ENCODE measurements at places on chromosomes 1 and 21. TPM values are rescaled to one million over a fixed set of nuclear protein-coding genes. Genes with fewer than 3 reads are reported as not detected.

DNA sequence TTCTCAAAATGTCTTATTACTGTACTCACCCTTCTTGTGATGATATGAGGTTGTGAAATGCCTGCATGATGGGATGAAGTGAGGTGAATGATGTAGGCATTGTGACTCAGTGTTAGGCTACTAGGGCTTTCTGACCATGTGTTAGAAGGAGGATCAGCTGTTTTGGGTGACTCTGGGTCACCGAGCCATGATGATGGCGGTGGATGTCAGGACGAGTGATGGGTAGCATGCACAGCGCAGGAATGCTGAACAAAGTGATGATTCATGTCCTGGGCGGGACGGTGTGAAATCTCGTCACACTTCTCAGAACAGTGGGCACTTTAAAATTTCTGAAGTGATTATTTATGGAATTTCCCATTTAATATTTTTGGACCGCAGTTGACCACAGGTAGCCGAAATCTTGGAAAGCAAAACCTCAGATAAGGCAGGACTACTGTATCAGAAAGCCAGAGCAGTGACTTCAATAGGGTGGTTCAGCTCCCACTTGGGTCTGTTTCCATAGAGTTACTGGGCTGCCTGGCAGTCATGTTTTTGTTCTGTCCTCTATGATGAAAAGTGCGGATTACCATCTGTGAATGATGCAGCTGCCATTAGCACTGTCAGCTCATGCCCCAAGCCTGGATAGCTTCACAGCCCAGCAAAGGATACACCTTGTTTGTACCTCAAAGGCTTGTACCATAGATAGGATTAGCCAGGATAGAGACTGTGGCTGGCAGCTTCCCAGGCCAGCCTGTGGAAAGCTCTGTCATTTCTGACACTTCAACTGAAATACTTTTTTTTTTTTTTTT lies 26.6 kb downstream of the IL6R start:
- DNase-seq: no peak

DNA sequence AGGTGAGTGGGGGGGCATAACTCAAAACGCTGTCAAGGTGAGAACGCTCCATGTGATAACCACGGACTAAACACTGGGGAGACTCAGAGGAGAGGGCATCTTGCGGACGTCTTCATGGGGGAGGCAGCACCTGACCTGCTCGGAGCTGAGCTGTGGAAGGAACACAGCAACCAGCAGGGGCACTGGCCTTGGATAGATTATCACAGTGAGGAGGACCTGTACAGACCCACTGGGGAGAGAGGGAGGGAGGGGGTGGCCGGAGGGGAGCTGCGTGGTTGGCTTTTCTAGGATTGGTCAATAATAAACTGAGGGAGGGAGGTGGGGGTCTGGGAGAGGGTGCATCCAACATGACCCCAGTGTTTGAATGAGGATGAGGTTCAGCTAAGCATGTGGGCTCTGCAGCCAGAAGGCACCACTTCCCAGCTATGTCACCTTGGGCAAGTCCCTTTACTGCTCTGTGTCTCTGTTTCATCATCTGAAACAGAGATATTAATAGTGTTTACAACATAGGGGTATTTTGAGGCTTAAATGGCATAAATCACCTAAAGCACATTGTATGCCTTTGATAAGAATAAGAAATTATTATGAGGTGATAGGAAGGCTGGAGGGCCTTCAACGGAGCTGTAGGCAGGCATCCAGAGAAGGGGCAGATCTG lies 123.3 kb downstream of the GRIK3 start:
- no peak for DNase-seq

The GCSAML gene
- polyA plus RNA-seq: not detected

The VASH2 gene
- polyA plus RNA-seq: 17.5 TPM

The TNFRSF4 gene
- 2.5 TPM for polyA plus RNA-seq

The LCE2A gene
- not detected for polyA plus RNA-seq

GRCh38 chr1:180614730-180615129 lies 17.1 kb upstream of the XPR1 start:
- DNase-seq: no peak

The SUSD4 gene
- polyA plus RNA-seq: 0.16 TPM

The COL8A2 gene
- not detected for polyA plus RNA-seq

DNA sequence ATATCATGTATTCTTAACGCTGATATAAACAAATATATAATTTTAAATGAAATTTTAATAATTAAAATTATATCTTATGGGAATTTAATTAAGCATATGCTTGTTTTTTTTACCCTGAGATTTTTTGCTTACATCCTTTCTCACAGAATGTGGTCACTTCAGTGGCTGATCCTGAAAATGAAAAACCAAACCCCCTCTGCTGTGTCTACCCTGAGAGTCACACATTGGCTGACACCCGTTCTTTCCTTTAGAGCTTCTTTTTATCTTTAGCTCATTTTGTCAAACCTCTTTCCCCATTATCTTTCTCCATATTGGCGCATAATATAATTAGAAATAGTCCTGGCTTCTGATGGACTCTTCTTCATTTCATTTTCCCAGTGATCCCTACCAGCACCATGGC lies 10.8 kb upstream of the CACYBP start:
- DNase-seq: no peak

The FCGR2B gene
- polyA plus RNA-seq: 112 TPM

The FPGT gene
- polyA plus RNA-seq: 16.7 TPM

DNA sequence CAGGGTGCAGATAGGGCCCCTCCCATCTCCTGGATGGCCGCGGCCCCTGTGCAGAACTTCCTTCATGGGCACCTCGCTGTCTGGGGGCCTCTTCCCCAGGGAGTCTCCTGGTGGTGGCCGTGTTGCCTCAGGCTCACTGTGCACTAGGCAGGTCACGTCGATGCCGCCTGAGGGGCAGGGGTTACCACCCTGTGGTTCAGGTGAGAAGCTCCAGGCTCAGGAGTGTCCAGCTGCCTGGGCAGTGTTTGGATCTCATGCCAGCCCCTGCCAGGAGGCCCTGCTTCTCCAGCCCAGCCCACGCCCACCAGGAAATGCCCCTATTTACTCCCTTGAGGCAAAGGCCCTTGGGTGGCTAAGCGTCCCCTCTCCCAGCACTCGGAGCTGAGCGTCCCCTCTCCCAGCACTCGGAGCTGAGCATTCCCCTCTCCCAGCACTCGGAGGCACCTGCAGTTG lies 2.1 kb downstream of the ITGB2 start:
- DNase-seq: no peak

- no peak for DNase-seq
Observed at GRCh38 chr1:11245248-11245647, 17.1 kb downstream of the MTOR start.

DNA sequence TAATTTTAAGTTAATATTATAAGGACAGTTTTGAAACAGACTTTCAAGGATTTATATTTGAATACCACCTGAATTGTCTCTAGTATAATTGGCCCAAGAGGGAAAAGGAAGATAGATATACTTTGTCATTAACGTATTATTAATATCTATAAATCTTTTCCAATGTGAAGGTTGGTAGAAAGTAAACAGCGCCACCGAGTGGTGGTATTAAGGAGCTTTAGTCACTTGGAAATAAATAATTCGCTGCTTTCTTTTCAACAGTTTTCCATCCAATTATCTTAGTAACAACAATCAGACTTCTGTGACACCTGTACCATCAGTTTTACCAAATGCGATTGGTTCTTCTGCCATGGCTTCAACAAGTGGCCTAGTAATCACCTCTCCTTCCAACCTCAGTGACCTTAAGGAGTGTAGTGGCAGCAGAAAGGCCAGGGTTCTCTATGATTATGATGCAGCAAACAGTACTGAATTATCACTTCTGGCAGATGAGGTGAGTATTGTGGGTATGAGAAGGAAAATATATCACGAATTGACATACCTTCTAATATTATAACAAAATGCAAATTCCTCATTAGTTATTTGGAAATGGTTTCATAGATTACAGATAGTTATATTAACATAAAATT lies 37.7 kb downstream of the SH3GLB1 start:
- no peak for DNase-seq

DNA sequence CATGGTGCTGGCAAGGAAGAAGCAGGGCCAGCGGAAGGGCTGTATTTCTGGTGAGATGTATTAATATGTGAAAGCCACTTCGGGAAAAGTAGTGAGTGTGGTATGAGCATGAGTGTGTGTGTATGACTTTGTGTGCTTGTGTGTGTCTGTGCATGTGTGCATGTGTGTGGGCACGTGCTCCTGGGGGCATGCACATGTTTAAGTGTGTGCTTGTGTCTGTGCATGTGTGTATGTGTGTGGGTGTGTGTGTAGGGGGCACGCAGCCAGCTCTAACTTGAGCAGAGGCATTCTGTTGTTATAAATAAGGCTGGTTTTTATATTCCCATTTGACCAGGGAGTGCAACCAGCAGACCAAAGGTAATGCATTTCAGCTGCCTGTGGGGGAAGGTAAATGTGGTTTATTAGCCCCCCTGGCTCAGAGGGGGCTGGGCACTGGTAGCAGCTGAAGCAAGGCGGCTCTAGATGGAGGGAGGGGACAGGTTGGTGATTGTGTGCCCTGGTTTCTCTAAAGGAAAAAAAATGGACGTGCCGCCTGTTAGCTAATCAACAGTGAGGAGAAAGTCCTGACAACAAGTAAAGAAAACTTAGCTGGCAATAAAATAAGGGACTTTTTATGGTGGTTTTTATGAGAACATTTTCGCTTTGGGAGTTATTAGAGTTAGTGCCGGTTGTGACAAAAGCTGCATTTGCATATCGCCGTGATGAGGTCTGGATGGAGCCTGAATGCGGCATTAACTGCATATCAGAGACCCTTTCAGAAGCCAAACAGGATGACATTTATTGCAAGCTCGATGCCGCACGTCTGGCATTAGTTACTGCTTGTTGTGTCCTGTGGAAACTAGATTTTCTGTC lies 180.1 kb downstream of the CAMTA1 start:
- no peak for DNase-seq

- no peak for DNase-seq
Observed at GRCh38 chr1:239084459-239085080, 301.8 kb upstream of the CHRM3 start.

- no peak for DNase-seq
Observed at GRCh38 chr1:157133426-157133825, 4.8 kb downstream of the ETV3 start.

The CFH gene
- polyA plus RNA-seq: not detected

GRCh38 chr1:41362357-41362721 lies 1.1 kb downstream of the FOXO6 start:
- DNase-seq: no peak

The HOOK1 gene
- polyA plus RNA-seq: 2.4 TPM

The ZNF683 gene
- polyA plus RNA-seq: not detected

The SH2D2A gene
- polyA plus RNA-seq: 5.3 TPM

The PRMT6 gene
- polyA plus RNA-seq: 37.9 TPM

DNA sequence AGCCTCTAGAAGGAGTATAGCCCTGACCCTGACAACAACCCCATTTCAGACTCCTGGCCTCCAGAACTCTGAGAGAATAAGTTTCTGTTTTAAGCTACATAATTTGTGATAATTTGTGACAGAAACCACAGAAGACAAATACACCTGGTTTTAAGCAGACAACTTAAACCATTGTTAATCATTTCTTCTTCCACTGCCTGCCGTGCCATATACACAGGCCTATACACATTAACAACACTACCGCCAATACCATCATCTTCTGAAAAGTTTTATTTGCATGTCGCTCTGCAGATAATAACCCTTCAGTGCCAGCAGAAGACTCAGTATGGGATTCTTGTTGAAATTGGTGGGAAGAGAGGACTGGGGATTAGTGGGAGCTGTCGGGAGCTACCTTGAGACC lies 39.9 kb upstream of the KRTAP19-8 start:
- DNase-seq: no peak

The KCNK1 gene
- polyA plus RNA-seq: 18.6 TPM

- DNase-seq: no peak
Observed at GRCh38 chr1:52727114-52727586, 897 bp downstream of the ZYG11B start.

DNA sequence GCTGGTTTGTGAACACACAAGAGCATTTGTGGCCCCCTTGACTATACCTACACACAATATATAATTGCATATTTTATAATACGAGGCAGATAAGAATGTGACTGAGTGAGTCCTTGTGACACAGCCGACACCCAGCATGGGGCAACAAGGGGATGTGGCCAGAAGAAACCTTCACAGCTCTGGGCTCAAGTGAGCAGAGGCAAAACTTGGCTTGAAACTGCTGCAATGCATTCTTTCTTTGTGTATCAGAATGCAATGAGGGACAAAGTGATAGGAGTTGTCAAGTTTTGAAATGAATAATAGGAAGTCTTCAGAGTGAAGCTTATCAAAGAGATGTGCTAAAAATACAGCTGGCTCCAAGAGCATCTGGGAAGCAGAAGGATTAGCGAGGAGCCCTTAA lies 124.0 kb upstream of the C8B start:
- DNase-seq: no peak

DNA sequence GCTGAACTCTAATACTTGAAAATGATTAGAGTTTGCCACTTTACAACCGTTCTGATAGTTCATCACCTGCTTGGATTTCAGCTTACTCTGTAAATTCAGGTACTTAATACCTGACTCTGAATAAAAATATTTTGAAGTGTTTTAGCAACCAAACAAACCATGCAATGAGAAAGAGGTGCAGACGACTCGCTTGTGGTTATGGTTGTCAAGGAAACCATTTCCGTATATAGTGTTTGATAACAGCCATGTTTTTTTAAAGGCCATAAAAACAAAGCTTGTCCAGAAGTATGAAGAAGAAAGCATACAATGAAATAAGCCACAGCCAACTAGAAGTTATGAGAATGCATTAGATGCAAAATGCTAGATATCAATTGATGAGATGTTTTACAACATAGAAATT lies 167.2 kb upstream of the HMCN1 start:
- DNase-seq: no peak

DNA sequence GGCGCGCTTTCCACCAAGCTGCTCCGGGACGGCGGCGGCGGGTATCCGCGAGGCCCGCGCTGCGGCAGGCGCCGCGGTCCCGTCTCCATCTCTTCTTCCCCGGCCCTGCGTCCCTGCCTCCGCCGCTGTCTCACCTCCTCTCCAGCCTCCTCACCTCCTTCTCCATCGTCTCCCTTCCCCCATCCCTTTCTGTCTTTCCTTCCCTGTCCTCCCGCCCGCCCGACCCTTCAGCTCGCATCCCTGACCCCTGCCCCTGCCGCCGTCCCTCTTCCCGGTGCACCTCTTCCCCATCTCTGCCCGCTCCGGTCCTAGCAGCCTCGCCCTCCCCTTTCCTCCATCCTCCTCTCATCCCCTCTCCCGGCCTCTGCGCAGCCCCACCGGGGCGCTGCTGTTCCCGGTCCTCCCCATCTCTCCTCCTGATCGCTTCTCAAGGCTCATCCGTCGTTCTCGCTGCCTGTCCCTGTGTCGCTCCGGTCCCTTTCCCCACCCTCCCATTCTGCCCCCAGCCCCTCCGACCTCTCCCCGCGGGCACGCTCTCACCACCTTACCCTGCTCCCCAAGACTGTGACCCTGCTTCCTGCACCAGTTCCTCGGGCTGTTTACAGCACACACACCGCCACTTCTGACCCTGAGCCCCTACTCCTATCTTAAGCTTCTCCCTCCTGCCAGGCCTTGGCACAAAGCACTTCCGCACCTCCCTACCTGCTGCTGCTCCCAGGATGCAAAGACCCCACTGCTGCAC lies 760 bp upstream of the NPHP4 start:
- no peak for DNase-seq

DNA sequence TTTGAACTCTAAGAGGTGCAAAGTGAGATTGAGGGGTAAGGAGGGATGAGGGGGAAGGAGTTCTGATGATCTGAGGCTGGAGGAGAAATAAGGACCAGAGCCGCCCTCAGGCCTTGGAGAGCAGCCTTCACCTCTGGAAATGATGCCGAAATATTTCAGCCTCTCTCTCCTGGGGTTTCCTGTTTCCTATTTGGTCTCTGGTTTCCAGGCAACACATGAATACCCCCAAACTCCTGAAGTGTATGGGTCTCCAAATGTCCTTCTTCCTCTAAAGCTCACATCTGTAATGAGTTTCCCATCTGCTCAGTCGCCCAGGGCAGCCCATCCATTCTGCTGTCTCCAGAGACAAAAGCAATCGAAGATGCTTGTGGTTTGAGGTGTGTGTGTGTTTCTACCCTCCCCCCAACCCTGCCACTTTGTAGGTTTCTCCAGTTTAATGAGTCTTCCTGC lies 52.0 kb upstream of the FAM20B start:
- DNase-seq: peak; percentile 19
